ENCODE measurements at places on chromosomes 3 and 15.

DNA sequence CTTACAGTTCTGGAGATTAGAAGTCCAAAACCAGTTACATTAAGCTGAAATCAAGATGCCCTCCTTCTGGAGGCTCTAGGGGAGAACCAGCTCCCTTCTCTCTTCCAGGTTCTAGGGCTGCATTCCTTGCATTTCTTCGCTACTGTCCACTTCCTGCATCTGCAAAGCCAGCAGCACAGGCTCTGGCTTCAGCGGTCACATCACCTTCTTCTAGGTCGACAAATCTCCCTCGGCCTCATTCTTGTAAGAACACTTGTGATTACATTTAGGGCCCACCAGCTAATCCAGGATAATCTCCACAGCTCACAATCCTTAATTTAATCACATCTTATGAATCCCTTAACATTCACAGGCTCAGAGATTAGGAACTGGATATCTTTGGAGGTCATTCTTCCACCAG lies 73.8 kb downstream of the MINAR1 start:
- DNase-seq = no peak

DNA sequence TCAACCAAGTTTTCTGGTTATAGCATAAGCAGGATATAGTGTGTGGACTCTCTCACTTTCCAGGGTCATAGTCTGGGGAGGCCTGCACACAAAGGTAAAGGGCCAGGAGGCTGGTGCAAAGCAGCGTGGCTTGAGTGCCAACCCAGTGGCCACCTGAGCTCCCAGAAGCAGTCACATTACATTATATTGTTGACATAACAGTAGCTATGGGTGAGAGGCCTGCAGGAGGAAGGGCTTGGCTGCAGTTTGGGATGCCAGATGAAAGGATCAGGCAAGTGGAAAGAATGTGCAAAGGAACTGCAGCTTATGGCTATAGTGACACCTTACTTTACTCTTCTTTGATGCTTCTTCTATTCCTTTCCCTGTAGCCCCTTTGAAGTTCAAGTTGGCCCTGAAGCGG lies 96.5 kb downstream of the FLNB start:
- DNase-seq = no peak

- no peak for DNase-seq
Measured at GRCh38 chr15:82648257-82649103, 1.3 kb upstream of the CPEB1 start.

DNA sequence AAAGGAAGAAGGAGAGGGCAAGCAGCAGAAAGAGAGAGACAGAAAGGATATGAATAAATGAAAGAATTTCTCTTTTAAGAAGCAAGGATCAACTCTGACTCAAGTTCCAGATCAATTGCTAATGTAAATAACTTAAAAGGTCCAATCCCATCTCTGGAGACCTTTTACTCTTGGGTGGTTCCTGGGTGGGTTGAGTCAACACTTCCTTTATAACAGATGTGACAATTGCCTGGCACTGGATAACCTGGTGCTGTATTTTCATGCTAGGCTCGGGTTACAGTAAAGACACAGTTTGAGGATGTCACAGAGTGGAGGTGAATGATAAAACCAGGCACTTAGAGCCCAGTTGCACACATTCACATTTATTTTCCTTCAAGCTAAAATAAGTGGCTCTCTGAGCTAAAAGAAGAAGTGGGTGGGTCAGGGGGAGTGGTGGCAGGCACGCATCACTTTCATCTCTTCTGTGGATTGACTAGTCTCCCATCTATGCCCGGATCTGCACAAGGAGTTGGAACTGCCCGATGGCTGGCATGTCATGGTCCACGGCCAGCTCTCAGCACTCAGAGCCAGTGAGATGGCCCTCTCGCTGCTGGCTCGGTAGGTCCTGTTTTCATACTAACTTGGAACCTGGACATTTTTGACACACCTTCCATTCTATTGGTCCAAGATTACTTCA lies 465.8 kb downstream of the FOXP1 start:
- no peak for DNase-seq

GRCh38 chr15:35311615-35312014 lies 226.5 kb upstream of the NANOGP8 start:
- no peak for DNase-seq

DNA sequence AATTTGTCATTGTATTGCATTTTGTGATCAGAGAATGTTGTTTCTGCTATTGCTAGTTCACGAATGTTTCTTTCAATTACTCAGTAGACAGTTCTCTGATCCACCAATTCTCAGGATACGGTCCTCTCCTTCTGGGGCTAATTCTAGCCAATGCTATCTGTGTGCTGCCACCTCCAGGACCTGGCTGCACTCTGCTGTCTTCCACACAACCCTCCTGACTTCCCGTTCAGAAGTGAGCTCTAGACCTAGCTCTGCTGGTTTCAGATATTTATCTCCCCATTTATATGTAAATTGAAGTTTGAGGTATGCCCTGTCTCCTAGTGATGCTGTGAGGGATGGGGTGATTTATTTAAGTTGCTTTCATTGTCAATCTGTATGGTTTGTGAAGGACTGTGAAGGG lies 21.7 kb upstream of the UBL7 start:
- no peak for DNase-seq

- no peak for DNase-seq
Measured at GRCh38 chr15:37733628-37734027, 200.8 kb upstream of the TMCO5A start.

GRCh38 chr3:184636741-184637316 lies 75.0 kb downstream of the MAGEF1 start:
- no peak for DNase-seq

DNA sequence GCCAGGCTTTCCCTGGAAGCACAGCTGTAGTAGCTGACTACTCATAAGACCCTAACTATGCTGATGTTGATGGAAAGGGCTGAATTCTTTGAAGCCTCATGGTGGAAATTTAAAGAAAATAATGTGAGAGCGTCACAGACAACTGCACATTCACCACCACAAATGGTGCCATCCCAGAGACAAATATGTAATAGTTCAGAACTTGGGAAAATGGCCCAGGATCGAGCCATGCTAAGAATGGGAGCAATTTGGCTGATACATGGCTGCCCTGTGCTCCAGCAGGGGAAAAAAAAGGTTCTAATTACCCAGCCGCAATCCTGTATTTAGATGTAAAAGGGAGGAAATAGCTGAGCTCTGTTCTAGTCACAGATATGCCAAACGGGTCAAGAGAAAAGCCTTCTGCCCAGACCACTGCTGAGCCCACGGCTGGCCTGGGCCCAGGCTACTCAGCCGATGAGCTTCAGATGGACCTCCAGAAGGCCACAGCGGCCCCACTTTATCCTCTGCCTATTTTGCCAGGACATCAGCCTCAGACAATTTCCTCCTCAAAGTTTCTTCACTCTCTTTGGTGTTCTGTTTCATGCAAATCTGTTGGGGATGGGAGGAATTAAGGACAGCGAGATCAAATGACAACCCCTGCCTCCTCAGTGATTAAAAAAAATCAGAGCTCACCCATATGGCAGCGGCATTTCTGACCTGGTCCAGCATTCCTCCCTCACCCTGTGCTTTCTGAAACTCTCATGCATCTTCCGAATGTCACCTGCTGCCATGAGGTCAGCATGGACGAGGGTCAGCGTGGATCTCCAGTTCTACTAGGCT lies 54.5 kb upstream of the MEX3B start:
- DNase-seq = no peak

- DNase-seq = no peak
Measured at GRCh38 chr15:80531796-80532195, 127.6 kb downstream of the ARNT2 start.

DNA sequence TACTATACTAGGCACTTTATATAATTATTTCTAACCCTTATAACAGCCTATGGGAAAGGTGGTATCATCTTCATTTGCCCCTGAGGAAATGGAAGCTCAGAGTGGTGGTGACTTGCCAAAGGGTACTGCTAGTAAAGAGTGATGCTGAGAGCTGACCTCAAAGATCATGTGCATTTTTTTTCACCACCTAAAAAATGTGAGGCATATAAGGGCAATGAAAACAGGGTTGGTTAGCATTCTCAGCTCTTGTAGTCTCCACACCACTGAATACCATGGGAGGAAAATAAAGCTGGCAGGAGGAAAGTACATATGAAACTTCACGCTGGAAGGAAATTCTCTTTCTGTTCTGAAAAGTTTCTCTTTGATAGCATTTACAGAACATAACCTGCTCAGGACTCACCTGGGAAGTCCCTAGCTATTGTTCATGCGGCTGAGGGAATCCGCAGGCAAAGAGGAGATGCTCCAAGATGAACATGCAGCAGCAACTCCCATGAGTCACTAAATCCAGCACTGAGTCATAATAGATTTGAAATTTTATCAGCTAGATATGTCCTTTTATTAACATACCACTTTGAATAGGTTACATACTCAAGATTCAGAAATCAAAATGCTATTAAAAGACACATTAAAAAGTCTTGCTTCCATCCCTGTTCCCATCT lies 17.3 kb downstream of the FAIM start:
- no peak for DNase-seq

GRCh38 chr3:105877336-105877910 lies 8.6 kb upstream of the CBLB start:
- DNase-seq = no peak

GRCh38 chr15:90869140-90869541 lies 753 bp downstream of the FURIN start:
- DNase-seq = no peak

DNA sequence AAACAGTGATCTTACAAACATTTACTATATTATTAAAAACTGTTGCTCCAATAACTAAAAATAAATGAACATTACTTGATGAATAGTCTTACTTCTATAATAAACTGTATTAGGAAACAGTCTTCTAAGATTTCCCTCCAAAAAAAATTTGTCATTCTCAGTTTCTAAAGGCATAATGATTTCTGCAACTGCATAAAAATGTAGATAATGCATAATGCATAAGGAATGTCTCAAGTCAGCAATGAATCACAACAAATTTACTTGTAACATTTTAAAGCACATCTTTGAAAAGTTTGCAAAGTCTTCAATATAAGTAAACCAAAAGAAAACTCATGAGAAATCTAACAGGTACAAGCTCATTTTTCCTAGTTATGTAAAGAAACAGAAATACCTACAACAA lies 113.5 kb downstream of the VPS13C start:
- no peak for DNase-seq

- no peak for DNase-seq
Measured at GRCh38 chr3:50261505-50261904, 7.4 kb upstream of the SEMA3B start.

DNA sequence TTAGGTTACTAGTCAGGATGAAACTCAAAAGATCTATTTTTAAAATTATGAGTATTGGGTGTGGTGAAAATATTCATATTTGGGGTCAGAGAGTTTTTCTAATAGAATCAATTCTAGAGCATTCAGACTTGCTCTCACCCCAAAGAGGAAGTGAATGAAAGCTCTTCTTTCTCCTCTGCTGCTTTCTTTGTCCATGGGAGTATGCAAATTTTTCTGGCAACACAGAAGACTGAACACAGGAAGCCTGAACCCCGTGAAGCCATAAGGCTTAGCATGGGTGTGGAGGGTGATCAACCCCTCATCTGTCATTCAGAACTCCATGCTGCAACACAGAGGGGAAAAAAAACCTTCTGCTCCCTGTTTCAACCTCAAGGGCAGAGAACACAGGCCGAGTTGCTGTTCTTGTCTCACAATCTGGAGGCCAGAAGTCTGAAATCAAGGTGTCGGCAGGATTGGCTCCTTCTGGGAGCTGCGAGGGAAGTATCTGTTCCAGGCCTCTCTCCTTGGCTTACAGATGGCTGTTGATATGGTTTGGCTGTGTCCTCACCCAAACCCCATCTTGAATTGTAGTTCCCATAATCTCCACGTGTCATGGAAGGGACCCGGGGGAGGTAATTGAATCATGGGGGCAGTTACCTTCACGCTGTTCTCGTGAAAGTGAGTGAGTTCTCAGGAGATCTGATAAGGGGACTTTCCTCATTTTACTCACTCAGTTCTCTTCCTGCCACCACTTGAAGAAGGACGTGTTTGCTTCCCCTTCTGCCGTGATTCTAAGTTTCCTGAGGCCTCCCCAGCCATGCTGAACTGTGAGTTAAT lies 33.7 kb upstream of the CD47 start:
- peak; percentile 52 for DNase-seq

- no peak for DNase-seq
Measured at GRCh38 chr3:197149528-197149927, 119.9 kb upstream of the MELTF start.

GRCh38 chr15:27167738-27168137 lies 196.8 kb downstream of the GABRG3 start:
- no peak for DNase-seq

- no peak for DNase-seq
Measured at GRCh38 chr3:161343986-161344385, 27.3 kb downstream of the SPTSSB start.

DNA sequence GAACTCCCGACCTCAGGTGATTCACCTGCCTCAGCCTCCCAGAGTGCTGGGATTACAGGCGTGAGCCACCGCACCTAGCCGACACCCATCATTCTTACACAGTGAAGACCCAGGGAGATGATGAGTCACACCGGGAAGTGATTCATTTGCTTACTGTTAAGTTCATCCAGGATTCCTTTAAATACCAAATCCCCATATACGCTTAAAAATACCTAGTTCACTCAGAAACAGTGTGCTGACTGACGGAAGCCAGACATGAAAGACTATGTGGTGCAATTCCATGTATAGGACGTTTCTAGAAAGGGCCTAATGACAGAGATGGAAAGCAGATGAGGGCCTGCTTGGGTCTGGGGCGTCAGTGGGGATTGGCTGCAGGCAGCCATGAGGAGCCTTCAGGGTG lies 75.2 kb downstream of the APBA2 start:
- DNase-seq = no peak

- DNase-seq = no peak
Measured at GRCh38 chr3:901953-902778, 190.7 kb upstream of the CNTN6 start.

DNA sequence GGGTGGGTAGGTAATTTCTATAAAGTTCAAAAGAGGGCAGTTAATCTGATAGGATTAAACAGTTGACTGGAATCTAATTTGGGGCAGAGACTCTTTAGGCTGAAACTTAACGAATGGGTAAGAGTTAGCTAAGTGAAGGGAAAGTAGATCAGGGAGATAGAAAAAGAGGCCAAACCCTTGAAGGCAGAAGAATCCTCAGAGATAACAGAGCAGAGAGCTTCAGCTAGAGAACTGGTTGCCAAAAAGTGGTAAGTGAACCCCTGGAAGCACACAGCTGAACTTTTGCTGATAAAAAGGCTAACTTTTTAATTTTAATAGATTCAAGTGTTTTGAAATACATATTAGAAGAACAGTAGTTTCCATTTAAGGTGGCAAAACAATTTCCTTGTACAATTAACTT lies 99.2 kb downstream of the FHIT start:
- DNase-seq = no peak

DNA sequence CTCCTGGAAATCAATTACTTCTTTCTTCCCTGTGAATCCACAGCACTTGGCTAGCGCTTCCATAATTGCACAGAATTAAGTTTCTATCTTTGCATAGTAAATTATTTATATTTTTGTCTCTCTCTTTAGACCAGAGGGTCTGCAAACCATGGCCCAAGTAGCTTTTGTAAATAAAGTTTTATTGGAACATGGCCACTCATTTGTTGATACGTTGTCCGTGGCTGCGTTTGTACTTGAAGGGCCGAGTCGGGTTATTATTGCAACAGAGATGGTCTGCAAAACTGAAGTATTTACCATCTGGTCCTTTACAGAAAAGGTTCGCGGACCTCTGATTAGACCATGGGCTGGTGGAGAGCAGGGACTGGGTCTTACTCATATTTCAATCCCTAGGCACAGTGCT lies 102.5 kb downstream of the RPLP1 start:
- no peak for DNase-seq

Measured in NCI-H1436 treated with DMSO at 0.1 percent for 48 hours (cell line).